ENCODE measurements at places on chromosomes 13 and 19. TPM values are rescaled to one million over a fixed set of nuclear protein-coding genes. Genes with fewer than 3 reads are reported as not detected.

The HIPK4 gene
- total RNA-seq, result not detected

The ING1 gene
- total RNA-seq, result 59.4 TPM

The SPC24 gene
- 98.0 TPM for total RNA-seq

The DNAAF3 gene
- 17.3 TPM for total RNA-seq

The CLDN10 gene
- total RNA-seq, result not detected

The VAV1 gene
- total RNA-seq, result 0.57 TPM

The CDADC1 gene
- total RNA-seq, result 6.5 TPM

The STOML3 gene
- not detected for total RNA-seq

The GAPDHS gene
- total RNA-seq, result not detected

The CYP4F12 gene
- 6.9 TPM for total RNA-seq

The GJB6 gene
- total RNA-seq, result 1.9 TPM

The RNF17 gene
- not detected for total RNA-seq
